ENCODE measurements at places on chromosomes 3 and 15.

- no peak for DNase-seq
Measured at GRCh38 chr3:39343076-39343717, 13.7 kb downstream of the CCR8 start.

DNA sequence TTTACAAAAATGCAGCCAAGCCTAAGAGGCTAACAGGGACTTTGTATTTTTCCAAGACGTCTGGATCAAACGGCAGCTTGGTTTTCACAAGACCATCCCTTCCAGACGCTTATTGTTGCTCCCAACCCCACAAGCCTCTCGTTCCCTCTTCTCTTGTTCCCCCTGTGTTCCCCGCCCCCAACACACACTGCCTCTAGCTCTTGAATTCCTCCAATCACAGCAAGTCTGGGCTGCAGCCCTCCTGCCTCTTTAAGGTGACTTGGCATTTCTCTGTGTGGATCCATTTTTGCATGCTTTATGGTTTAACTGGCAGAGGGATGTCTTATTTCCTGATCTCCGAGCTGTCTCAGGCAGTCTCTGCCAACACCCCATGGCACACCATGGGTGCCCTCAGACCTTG lies 182.2 kb downstream of the ABHD5 start:
- no peak for DNase-seq

- DNase-seq = no peak
Measured at GRCh38 chr3:114608293-114608692, 314.5 kb downstream of the TIGIT start.

DNA sequence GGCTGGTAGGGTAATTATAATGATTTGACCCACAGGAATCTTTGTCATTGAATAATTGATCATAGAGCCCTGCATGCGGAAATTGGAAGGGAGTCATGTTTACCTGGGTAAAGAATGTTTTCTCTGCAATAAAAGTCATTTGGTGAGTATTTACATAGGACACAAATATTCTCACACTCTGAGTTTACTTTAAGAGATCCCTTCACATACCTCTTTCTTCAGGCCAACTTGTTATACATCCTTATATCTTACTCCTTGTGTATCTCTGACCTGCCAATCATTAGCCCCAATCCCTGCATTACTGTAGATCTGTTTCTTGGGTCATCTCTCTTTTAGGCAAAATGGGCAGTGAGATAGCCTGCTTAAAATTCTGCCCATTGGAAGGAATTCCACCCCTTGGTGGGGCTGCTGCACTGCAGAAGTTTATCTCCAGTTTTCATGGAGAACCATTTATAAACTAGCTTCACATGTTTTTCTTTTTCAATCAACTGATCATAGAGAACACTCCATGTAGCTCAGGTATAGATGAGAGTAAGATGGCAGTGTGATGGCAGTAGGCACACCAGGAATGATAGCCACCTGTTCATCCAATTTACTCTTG lies 46.2 kb downstream of the ILDR1 start:
- no peak for DNase-seq

DNA sequence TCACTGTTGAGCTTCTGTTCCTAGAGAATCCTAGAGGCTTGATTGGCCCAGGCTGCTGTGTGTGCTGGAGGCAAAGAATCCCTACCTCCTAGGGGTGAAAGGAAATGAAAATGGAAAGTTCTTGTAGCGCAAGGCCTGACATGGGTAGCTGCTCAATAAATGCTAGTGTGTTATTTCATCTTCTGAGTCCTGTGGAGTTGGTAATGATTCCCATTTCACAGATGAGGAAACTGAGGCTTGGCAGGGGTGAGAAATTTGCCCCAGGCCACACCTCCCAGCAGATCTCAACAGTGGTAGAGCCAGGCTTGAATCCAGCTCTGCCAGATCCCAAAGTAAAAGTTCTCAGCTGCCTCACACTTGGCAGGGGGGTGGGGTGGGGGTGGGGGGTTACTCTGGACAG lies 26.1 kb downstream of the HDAC11 start:
- DNase-seq = no peak

- no peak for DNase-seq
Measured at GRCh38 chr3:191328383-191328961, 722 bp upstream of the CCDC50 start.
